ENCODE measurements at places on chromosomes 1 and 21.

DNA sequence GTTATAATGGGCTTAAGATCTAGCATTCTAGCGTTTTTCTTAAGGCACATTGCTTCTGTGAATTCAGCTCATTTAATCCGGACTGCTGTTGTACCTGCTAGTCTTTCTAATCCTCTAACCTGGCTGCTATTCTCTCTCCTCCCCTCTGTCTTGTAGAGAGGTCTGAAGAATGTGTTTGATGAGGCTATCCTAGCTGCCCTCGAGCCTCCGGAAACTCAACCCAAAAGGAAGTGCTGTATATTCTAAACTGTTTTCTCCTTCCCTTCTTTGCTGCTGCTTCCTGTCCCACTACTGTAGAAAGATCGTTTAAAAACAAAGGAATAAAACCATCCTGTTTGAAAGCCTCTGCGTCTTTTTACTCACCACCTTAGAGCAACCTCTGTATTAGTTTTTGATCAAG lies 37.3 kb downstream of the CDC42 start:
- DNase-seq, result no peak

GRCh38 chr21:32748529-32748928 lies 20.7 kb upstream of the SYNJ1 start:
- no peak for DNase-seq

DNA sequence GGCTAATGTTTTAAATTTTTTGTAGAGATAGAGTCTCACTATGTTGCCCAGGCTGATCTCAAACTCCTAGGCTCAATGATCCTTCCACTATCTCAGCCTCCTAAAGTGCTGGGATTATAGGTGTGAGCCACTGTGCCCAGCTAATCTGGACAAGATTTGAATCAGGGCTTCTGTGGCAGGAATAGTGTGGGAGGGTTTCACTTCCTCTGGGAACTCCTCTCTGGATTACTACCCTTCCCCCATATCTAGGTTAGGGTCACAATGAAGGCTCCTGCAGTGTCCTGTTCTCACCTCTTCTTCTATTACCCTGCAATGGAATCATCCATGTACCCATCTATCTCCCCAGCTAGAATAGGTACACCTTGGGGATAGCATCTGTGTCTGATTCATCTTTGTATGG lies 133.6 kb upstream of the RAB4A start:
- DNase-seq, result no peak

- no peak for DNase-seq
These were observed 61.4 kb downstream of the ALG6 start for GRCh38 chr1:63428815-63429214.

- no peak for DNase-seq
These were observed 766 bp upstream of the FAM131C start for GRCh38 chr1:16074217-16074616.

DNA sequence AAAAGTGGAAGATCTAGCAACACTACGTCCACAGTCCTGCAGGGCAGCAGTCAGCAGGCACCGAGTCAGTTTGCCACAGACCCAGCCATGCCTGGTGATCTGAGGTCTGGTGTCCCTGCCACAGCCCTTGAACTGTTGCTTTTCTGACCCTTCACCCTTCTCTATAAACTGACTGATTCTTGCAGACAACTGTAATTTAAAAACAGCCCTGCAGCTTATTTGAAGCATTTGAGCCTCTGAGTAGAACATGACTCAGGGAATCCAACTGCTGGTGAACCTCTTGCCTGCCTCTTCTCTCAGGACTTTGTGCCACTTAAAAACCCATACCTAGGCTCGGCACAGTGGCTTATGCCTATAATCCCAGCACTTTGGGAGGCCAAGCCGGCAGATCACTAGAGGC lies 107.2 kb downstream of the EDEM3 start:
- DNase-seq, result no peak

DNA sequence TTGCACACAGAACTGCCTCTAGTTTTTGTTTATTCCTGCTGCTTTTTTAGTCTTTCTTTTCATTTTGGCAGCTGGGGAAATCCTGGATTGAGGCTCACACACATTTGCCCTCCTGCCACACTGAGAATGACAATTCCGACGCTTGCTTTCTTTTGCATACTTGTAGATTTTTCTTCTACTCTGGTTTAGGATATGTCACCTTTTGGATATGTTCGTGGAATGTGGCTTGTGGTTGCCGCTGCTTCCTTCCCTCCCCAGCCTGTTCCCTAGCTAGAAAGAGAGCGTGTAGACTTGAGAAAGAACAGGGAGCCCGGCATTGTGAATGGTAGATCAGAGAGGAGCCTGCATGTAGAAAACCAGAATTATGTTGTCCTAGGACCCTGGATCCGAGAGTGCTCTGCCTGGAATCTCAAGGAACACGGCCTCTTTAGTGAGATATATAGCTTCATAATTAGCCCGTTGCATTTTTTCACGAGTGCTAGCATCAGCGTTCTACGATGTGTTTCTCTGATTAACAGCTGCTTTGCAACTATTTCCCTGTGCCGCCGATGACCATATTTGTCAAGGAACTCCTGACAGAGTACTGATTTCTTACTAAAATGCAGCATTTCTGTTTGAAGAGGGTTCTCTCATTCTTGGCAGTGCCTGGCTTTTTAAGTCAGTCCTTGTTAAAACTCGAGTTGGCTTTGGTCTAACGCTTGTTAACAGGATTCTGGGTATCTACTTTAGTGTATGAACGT lies 56.2 kb downstream of the PEX14 start:
- no peak for DNase-seq

- DNase-seq, result no peak
These were observed 315.0 kb upstream of the POU3F1 start for GRCh38 chr1:38361566-38361965.

DNA sequence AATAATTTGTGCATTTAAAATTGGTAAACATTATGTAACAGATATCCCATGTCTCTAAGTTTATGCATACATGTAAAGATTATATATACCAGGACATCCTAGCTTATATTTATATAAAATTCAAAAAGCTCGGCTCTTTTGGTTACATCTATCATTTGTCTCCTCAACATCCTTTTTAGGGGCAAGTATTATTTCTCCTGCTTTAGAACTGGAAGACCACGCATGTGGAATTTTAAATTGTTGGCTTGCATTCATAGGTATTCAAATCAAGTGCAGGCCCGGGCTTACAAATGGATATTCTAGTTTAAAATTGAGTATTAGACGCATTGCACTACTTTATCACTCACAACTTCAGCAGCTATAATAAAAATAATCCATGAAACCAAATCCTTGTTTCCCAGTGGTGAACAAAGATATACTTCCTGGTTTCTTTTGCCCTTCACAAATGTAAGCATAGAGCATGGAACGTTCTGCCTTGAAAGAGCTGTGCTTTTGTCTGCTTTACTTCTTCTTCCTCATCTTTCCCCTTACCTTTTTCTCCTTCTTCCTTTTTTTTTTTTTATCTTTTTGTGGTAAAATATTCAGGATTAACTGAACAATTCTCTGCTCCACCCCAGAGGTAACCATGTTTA lies 57.1 kb downstream of the DDAH1 start:
- DNase-seq, result no peak

- DNase-seq, result no peak
These were observed 5.5 kb downstream of the ACTRT2 start for GRCh38 chr1:3026581-3027391.

GRCh38 chr1:200038981-200039848 lies 11.7 kb downstream of the NR5A2 start:
- DNase-seq, result peak; percentile 25

GRCh38 chr1:177923441-177923840 lies 46.4 kb downstream of the SEC16B start:
- no peak for DNase-seq

GRCh38 chr1:109208836-109209463 lies 4.8 kb upstream of the SARS1 start:
- no peak for DNase-seq
